Activated CD8-positive, alpha-beta memory T cell treated with anti-CD3 and anti-CD28 coated beads for 1 hour (primary cell): ENCODE measurements at places on chromosomes 5 and 9.
A peak's percentile ranks its signal among the peaks of the same experiment; 100 is the strongest.

DNA sequence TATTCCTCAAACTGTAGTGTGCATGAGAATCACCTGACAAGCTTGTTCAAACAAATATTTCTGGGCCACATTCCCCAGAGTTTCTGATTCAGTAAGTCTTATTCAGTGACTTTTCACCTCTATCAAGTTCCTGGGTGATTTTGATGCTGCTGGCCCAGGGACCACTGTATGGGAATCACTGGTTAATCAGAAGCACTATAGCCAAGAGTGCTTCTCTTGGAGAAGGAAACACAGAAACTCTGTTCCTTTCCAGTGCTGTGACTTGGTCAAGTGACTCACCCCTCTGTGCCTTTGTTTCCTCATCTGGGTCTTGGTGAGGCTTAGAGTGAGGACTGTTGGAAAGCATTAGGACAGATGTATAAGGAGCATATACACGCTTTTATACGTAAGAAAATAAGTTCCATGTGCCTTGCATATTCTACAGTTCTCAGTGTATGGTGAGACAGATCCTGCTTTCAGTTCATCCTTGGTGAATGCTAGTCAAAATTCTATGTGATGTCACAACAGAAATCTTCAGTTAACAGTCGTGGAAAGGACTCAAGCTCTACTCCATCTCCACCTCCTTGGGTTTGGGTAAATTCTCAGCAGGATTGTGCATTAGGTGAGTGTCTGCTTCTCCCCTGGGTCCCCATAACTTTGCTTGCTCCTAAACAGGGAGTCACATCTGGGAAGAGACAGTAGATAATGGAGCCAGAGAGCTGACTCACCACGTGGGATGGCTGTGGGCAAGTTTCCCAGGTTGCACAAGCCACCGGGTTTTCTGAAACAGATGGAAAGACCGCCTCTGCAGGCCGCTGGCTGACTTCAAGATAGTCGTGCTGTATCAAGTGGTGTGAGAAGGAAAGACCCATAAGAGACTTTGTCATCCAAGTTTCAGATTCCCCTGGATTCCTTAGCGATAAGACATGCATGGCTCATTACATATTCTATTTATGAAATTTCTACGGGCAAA lies 117.0 kb downstream of the NXNL2 start:
- no peak for DNase-seq

DNA sequence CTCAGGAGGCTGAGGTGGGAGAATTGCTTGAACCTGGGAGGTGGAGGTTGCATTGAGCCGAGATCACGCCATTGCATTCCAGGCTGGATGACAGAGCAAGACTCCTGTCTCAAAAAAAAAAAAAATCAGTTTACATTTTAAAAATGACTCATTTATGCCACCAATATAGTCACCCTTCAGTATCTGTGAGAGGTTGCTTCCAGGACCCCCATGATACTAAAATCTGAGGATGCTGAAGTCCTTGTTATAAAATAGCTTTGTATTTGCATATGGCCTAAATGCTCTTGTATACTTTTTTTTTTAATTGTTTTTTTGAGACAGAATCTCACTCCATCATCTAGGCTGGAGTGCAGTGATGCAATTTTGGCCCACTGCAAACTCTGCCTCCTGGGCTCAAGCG lies 5.8 kb downstream of the OCLN start:
- no peak for DNase-seq

GRCh38 chr5:1490376-1490775 lies 33.4 kb downstream of the LPCAT1 start:
- DNase-seq, result no peak

DNA sequence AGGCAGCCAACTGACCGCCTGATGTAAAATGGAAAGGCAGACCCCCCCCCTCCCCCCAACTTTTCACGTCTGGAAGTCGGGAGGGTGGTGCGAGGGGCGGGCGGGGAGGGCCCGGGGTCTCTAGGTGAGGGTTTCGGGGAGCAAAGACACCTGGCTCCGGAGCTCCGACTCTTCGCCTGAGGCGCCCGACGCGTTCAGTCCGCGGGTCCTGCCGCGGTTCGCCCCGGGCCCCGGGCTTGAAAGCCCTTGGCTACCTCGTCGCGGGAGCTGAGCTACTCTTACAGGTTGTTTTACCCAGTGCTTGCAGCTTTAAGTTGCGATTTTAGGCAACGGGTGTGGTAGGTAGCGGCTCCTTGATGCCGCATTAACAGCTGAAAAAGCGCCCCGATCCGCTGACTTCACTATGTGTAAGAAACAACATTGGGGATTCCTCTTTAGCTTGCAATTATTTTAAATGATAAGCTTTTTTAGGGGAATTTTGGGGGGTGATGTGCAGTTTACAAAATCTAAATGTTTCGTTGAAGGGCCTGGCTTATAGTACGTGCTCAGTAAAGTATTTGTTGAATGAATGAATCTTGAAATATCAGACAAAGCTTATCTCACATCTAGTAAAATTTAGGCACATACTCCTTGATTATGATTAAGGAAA lies 722 bp downstream of the CDC42SE2 start:
- no peak for DNase-seq

- no peak for DNase-seq
These were observed 34.9 kb upstream of the FAM120AOS start for GRCh38 chr9:93488244-93488643.

DNA sequence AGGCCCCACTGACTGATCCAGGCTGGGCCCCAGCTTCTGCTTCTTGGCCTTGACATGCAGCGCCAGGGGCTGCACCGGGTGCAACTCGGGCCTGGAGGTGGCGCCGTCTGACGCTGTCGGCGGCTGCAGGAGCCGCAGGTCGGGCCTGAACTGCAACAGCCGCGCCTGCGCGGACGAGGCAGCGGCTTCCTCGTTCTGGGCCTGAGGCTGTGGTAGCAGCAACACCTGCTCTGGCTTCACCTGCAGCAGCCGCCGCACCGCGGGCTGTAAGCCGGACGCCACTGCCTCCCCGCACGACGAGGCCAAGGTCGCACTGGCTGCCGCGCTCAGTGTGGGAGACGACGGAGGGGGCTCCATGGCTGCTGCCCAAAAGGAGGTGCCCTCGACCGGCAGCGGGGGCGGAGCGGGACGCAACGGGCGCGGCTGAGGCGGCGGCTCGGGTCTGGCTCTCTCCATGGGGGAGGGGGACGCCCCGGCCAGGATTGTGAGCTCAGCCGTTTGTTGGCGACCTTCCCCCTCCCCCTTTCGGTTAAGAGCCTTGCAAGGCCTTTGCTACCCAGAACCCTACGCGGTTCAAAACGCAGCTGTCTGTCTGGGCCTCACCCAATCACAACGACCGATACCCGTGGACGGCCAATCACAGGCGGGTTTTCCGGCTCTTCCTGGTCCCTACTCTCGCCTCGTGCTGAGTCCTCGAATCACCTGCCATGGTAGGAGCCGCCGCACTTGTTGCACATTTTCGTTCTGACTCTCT lies 438 bp downstream of the SOX30 start:
- peak; percentile 44 for DNase-seq

- no peak for DNase-seq
These were observed 118.0 kb upstream of the PCA3 start for GRCh38 chr9:76646249-76646648.

- DNase-seq, result no peak
These were observed 351.9 kb downstream of the PRELID2 start for GRCh38 chr5:145483212-145483611.

- DNase-seq, result no peak
These were observed 60.1 kb upstream of the SPATA31C2 start for GRCh38 chr9:88198341-88198807.

GRCh38 chr9:137416563-137417151 lies 6.3 kb downstream of the EXD3 start:
- DNase-seq, result no peak

DNA sequence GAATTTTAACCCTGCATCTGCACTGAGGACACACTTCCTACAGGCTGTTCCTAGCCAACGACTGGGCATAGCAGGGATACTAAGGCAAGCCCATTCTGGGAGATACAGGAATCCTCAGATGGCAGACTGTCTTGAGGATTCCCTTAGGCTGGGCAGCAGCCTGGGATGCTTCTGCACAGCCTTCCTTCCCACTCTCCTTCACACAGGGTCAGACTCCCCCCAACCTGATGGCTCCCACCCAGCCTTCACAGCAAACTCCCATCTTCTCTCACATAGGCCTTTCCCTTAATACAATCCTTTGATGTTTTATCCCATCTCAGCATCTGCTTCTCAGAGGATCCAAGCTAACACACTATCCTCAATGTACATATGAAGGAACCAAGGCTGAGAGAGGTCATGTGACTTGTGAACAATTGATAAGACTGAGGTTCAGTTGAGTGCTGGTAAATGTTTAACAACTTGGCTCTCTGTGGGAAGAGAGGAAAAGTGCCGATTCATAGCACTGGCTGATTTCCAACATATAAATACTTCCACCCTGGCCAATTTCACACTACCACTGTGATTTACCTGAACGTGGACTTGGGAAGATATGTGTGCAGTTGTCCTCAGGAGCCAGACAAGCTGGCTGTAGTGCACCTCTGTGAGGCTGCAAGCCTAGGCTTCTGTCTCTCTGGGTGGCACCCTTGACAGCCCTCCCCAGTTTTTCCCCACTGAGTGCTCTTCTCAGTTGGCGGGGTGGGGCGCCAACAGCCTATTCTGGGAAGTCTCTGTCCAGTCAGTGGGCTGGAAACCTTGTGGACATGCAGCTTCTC lies 120.2 kb upstream of the TRIM32 start:
- DNase-seq, result no peak

GRCh38 chr9:114446036-114446435 lies 58.3 kb upstream of the AKNA start:
- no peak for DNase-seq

DNA sequence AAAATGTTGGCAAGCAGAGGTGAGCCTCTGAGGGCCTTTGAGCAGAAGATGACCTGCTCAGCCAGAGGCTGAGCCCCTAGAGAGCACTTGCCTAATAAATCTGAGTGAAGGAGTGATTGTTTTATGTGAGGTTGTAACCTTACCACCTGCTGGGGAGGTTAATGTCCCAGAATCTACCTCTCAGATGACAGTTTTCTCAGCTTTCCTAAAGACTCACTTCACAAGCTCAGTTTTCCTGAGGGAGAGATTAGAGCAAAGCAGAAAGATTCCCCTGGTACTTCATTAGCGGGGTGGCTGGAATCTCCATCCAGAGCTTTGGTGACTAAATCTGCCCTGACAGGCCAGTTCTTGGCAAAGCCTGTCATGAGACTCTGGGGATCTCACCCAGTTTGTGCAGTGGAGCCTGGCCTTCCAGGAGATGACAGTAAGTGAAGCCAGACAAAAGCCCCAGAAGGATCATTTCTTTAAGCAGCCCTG lies 48.8 kb upstream of the GALNT10 start:
- no peak for DNase-seq

DNA sequence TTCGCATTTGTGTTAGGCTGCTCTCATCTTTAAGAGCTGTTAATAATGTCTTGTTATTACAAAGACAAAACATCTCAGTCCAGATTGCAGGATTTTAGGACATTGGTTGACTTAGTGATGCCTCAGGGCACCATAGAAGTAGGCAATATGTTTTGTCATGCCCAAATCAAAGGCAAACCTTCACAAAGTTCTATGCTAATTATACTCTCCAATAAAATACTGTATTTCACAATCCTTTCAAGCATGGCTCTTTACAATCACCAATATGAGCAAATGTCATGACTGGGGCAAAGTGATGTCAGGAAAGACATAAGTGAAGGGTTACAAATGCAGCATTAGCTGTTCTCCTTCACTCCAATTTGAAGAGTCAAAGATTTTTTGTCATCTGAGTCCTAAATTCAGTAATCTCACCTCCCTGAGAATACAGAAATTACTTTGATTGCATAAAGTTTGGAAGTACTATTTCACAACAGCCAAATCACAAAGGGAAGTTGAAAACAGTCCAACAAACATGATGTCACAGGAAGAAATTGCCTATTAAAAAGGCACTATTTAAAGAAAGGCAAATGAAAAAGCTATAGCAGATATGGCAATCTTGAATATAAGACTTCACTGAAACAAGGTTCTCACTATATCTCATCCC lies 303.2 kb downstream of the PRR16 start:
- no peak for DNase-seq

GRCh38 chr9:37329576-37329975 lies 92.9 kb upstream of the GRHPR start:
- no peak for DNase-seq

DNA sequence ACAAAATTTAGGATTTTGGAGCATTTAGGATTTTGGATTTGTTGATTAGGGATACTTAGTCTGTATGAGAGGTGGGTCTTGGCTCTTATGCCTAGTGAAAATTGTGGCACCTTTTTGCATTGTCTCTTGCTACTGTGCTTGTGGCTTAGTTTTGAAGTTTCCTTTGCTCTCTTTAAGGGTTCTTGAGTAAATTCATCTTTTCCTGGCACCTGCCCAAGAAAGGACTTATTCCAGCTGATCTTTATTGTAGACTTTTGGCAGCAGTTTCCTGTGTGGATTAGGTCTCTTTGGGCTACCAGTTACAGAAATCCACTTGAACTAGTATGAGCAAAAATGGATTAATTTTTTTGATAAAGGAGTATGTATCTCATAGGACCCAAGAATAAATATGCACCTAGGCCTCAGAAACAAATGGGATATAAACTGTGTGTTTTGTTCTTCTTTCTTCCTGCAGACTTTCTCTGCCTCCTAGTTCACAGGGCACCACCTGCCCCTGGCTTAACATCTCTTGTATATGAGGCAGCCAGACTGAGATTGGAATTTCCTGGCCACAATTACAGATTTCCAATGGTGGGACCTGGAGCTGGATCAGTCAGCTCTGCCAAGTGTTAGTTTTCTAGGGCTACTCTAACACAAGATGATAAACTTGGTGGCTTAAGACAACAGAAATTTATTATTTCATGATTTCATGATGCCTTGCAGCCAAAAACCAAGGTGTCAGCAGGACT lies 44.6 kb downstream of the FOCAD start:
- no peak for DNase-seq

- no peak for DNase-seq
These were observed 13.3 kb downstream of the UCK1 start for GRCh38 chr9:131517761-131518190.

GRCh38 chr5:145922059-145922458 lies 14.3 kb upstream of the SH3RF2 start:
- DNase-seq, result no peak

DNA sequence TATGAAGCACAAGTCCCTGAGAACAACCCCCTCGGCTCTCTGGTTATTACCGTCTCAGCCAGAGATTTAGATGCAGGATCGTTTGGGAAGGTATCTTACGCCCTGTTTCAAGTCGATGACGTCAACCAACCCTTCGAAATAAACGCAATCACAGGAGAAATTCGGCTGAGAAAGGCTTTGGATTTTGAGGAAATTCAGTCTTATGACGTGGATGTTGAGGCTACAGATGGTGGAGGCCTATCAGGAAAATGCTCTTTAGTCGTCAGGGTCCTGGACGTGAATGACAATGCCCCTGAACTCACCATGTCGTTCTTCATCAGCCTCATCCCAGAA lies 1.1 kb downstream of the PCDHB6 start:
- no peak for DNase-seq

- no peak for DNase-seq
These were observed 7.0 kb upstream of the UGT3A2 start for GRCh38 chr5:36073595-36074216.

GRCh38 chr5:124515497-124516245 lies 230.8 kb downstream of the ZNF608 start:
- no peak for DNase-seq

- DNase-seq, result no peak
These were observed 1215.7 kb downstream of the MAT2B start for GRCh38 chr5:164721116-164721515.
